Natural killer cell treated with Interleukin-12 subunit alpha and Interleukin-12 subunit beta and Interleukin-15 and Interleukin-18, amount 100 ng/mL, for 72 hours (primary cell): ENCODE measurements at places on chromosomes 16 and 17. TPM values are rescaled to one million over a fixed set of nuclear protein-coding genes. Genes with fewer than 3 reads are reported as not detected.

GRCh38 chr17:78532311-78532710, 44.9 kb downstream of the DNAH17 start:
- H3K4me3 ChIP-seq: no peak overlapping the region
- peaks cover 19% of the 10 kb centered on the region for H3K4me1 ChIP-seq

DNA sequence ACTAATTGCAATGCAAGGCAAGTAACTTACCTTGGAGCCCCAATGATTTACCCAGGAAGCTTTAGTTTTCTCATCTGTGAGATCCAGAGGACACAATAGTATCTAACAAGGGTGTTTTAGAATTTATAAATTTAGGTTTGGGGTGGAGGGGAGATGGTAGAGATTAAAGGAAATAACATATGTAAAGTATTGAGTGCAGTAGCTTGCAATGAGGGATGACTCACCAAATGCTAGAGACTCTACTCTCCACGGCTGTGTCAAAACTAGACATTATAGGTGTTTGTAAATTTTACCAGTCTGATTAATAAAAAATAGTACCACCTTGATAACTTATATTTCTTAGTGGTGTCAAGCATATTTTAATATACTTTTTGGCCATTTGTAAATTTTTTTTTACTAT, 3.7 kb upstream of the ABCA9 start:
- no peak overlapping the region for H3K4me3 ChIP-seq
- peaks cover 27% of the 10 kb centered on the region for H3K4me1 ChIP-seq
- H3K36me3 ChIP-seq: no peaks in the 10 kb centered on the region

GRCh38 chr16:65757064-65757463, 609.4 kb upstream of the CDH5 start:
- no peaks in the 10 kb centered on the region for H3K4me1 ChIP-seq
- no peaks in the 10 kb centered on the region for H3K36me3 ChIP-seq
- no peak overlapping the region for H3K27ac ChIP-seq
- DNase-seq: no peak
- H3K4me3 ChIP-seq: no peak overlapping the region

DNA sequence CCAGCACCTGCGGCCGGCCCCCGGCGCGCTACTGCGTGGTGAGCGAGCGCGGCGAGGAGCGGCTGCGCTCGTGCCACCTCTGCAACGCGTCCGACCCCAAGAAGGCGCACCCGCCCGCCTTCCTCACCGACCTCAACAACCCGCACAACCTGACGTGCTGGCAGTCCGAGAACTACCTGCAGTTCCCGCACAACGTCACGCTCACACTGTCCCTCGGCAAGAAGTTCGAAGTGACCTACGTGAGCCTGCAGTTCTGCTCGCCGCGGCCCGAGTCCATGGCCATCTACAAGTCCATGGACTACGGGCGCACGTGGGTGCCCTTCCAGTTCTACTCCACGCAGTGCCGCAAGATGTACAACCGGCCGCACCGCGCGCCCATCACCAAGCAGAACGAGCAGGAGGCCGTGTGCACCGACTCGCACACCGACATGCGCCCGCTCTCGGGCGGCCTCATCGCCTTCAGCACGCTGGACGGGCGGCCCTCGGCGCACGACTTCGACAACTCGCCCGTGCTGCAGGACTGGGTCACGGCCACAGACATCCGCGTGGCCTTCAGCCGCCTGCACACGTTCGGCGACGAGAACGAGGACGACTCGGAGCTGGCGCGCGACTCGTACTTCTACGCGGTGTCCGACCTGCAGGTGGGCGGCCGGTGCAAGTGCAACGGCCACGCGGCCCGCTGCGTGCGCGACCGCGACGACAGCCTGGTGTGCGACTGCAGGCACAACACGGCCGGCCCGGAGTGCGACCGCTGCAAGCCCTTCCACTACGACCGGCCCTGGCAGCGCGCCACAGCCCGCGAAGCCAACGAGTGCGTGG, 1.5 kb downstream of the NTN1 start:
- no peaks in the 10 kb centered on the region for H3K36me3 ChIP-seq
- peaks cover 9% of the 10 kb centered on the region for H3K4me1 ChIP-seq
- no peak overlapping the region for H3K27ac ChIP-seq
- peaks cover 37% of the 10 kb centered on the region for H3K27me3 ChIP-seq

DNA sequence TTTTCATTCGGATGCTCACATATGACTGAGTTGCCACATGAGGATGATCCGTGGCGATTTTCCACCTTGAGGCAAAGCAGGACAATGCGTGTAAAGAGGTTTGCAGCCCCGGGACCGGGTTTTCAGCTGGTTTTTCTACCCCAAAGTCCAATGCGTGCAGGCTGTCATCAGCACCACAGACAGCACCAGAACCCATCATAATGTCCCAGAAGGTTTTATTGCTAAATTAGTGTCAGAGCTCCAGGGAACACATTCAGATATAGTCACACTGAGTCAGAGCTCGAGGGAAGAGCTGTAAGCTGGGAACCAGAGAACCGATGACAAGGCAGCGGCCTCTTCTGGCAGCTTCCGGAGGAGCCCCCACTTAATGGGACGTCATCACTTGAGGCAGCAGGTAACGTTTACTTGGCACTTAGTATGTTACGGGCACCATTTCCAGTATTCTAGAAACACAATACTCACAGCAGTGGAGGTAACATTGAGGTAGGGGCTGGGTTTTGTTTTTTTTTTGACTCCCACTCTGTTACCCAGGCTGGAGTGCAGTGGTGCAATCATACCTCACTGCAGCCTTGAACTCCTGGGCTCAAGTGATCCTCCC, 8.9 kb upstream of the NAGPA start:
- H3K4me3 ChIP-seq: no peak overlapping the region
- no peak for DNase-seq
- no peak overlapping the region for H3K27ac ChIP-seq
- H3K27me3 ChIP-seq: peaks cover 2% of the 10 kb centered on the region

TSPOAP1 gene
- 54.0 TPM for total RNA-seq
